ENCODE measurements at places on chromosomes 12 and 14. TPM values are rescaled to one million over a fixed set of nuclear protein-coding genes. Genes with fewer than 3 reads are reported as not detected.

DNA sequence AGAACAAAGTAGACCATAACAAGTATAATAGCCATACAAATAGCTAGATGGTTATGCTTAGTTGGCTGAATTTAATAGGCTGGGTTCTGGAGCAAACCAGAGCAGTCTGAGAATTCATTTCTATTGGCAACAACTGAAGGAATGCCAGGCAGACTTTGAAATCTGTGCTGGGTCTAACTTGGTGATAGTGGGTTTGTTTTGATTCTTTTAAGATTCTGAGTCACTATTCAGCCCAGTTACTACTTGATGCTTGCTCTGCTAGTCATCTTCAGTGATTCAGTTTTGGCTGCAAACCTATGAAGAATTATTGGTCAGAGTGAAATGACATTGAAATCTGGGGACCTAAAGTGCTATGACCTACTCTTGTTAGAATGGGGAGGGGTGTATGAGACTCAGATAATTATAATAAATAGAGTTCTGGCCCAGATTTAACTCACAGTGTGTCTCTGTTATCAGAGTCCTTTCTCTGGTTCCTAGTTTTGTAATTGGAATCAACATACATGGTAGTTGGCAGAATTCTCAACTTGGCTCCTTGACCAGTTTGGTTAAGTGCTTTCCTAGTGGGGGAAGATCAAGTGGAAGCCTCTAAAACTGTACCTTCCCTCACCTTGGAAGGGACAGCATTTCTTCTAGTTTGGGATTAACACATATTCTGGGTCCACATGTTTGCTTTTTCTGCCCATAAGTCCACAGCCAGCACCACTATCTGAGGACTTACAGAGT is 43.5 kb downstream of the MNAT1 start:
- DNase-seq, result no peak

- DNase-seq, result no peak
Measured at GRCh38 chr14:69096781-69097475, 56.0 kb downstream of the DCAF5 start.

- no peak for DNase-seq
Measured at GRCh38 chr14:102418169-102418852, 55.6 kb downstream of the TECPR2 start.

GRCh38 chr14:68779761-68780323 is 13.0 kb downstream of the ZFP36L1 start:
- no peak for DNase-seq

DNA sequence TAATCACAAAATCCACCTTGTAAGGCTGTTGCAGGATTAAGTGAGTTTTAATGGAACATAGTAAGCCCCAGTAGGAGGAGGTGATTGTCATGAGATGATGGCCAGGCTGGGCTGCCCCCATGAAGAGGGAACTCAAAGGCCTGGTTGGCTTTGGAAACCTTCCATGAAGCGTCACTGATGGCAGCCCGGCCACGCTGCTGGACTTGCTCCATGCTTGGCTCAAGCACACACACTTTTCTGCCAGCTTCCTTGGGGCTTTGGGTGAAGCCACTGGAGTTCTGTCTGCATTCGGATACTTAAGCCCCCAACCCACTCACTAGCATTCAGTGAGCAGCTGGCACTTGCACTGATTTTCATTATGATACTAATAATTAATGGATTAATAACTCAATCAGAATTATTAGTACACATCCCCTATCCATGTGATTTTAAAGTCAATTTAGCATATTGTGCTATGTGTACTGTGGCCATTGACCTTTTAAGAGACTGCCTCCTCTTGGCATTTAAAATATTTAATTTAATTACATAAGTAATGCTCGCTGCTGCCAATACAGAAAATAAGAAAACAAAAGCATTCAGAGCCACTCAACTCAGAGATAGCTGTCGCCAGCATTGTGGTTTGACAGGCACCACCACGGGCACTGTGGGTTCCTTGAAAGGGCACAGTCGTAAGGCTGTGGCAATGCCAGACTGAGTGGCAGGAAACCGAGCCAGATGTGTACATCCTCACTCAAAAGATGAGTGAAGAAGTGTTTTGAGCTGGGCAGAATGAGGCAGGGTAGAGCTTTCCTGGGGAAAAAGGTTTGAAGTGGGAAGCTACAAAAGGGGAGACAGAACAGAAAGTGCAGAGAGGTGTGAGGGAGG is 15.9 kb downstream of the KRT85 start:
- DNase-seq, result no peak

LRRIQ1 gene
- 2.1 TPM for total RNA-seq

Measured in Calu3 (cell line).